ENCODE measurements at places on chromosomes 2 and 18.

DNA sequence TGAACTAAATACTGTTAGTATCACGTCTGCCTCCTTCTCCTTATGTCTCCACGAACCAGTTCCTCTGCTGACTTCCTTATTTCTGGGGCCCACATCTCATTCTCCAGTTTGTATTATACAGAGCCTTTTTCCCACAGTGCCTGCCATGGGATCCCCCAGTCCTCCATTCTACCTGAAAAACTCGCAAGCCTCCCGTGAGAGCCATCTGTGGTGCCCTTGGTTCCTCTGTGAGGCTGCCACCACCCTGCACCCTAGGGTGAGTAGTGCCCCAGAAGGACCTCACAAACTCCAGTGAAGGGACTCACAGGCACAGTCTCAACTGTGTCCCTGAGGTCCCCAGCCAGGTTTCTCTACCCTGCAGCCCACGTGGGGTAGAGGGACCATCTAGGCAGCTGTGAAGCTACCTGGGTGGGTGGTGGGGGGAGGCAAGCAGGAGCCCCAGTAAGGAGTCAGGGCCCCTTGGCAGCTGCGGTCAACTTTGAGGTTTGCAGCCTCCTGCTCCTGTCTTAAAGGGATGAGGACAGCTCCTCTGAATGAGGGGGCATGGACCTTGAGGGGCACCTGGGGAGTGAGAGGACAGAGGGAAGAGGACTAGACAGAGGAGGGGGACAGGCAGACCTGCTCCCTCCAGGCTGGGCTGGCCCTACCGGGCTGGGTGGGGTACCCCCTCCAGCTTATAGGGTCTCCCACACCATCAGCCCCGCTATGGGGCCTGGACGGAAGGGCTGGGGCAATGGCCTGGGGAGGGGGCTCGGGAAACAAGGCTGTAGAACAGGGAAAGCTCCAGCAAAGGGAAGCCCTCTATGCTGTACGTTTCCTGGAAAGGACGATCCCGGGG, 1.0 kb downstream of the PSTPIP2 start:
- peak; percentile 66 for DNase-seq

GRCh38 chr2:217045700-217046475, 186.0 kb upstream of the TNP1 start:
- DNase-seq, result no peak

DNA sequence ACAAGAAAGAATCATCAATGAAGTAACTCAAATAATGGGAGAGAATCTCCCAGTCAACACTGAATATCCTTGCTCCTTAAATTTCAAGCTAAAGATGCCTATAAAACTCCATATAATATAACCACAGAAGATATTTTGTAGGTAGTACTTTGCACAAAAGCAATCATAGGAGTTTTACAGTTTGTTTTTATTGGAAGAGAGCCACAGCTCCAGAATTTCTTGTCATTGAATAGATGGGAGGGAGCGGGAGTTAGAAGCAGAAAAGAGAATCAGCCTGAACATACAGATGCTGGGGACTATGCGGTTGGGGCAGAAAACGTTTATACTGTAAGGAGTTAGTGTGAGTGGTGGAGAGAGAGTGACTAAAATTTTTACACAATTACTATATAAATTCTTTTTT, 18.3 kb upstream of the SMAD4 start:
- no peak for DNase-seq

DNA sequence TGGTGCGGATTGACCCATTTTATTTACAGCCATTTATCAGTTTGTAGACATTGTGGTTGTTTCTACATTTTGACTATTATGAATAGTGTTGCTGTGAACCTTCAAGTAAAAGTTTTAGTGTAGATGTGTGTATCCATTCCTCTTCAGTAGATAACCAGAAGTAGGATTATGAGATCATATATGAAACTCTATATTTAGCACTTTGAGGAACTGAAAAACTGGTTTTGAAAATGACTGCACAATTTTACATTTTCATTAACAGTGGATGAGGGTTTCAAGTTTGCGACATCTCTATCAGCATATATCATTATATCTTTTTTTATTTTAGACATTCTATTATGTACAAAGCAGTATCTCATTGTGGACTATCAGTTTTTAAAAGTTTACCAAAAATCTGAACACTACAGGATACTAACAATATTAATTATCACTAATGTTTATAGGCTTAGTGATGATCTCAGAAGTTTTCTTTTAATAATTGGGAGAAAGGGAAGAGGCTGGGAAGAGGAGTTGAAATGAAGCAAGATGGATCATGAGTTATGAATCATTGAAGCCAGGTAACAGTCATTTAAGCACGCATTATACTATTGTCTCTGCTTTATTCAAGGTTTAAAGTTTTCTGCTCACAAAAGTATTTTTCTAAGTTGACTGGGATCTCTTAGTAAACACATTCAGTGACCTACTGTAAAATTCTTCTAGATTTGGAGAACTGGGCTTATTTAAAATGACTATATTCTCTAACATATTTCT, 329.0 kb upstream of the LRATD1 start:
- no peak for DNase-seq

DNA sequence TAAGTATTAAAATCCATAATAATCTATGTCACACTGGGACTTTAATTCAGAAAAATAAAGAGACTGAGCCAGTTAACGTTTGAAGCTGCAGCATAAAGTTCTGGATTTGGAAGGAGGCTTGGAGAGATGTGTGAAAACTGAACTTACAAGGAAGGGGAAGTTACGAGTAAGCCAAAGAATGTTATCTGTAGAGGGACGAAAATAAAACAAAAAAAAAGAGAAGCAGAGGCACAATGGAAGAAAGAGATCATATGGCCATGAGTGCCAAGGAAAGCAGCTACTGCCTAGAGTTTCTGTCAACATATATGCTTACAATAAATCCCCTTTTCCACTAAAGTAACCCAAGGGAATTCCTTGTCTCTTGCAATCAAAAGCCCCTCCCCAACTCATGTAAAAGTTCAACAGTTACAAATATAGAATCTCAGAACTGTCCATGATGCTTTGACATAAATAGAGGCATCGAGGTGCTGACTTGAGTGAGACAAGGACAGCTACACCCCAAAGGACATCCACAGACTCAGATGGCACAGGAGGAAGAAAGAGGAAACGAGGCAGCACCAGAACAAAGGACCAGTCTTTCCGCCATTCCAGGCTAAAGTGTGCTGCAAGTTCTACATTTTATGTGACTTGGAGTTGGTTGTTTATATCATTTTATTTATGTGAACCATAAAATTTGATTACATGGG, 16.1 kb upstream of the ARL5A start:
- DNase-seq, result no peak

- no peak for DNase-seq
These were observed 35.9 kb upstream of the SNED1 start for GRCh38 chr2:240962300-240963064.

GRCh38 chr2:133835821-133836619, 267.8 kb upstream of the NCKAP5 start:
- no peak for DNase-seq

DNA sequence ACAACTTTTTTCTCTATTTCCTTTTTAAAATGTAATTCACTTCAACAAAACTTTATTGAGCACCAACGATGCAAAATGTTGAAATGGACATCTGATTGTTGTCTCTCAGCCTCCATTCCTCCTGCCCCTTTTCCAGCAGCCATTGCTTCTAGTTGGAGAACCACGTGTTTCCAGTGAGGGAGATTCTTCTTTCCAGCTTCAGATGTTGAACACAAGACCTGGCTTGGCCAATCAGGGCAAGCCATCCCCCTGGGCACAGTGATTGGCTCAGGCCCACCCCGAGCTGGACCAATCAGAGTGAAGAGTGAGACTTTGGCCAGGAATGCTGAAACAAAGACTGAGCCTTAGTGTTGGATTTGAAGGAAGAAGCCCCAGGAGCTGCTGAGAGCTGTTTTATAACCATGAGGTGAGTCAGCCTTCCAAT, 59.0 kb downstream of the E2F6 start:
- no peak for DNase-seq

- DNase-seq, result no peak
These were observed 75.3 kb upstream of the STPG4 start for GRCh38 chr2:47230418-47230817.

DNA sequence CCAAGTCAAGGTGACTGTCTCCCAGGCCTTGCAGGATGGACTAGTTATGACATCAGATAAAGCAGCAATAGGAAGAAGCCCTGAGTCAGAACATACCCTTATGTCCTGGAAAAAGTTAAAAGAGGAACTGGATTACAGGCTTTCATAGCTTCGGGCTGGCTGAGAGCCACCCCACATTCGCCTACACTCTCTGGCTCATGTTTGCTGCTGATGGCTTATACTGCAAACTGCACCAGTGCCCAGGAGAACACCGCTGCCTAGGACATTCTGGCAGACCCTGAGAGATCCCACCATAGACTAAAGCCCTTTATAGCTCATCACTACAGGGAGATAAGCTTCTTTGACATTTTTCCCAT, 20.3 kb downstream of the SLC8A1 start:
- DNase-seq, result peak; percentile 7
